ENCODE measurements at places on chromosomes 5 and 9.

GRCh38 chr9:128192601-128193371, 1.4 kb upstream of the CIZ1 start:
- peak; percentile 39 for DNase-seq

- peak; percentile 46 for DNase-seq
These were observed 27.6 kb downstream of the COL15A1 start for GRCh38 chr9:98971168-98971914.

DNA sequence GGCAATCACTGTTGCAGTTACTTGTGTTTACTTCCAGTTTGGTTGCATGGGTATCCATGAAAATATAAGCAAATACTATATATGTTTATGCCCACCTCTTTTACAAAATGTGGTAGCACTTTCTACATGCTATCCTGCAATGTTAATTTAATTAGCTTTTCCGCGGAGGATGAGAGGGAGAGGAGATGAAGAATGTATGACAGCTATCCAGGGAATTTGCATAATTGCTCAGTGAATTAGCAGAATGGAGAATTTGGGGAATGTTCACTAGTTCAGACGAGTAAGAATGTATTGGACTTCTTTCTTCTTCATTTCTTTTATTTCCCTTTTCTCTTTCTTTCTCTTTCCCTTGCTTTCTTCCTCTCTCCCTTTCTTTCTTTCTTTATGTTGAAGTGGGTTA, 140.7 kb upstream of the SLC28A3 start:
- DNase-seq = no peak

GRCh38 chr9:89648247-89649000, 43.6 kb downstream of the GADD45G start:
- no peak for DNase-seq

DNA sequence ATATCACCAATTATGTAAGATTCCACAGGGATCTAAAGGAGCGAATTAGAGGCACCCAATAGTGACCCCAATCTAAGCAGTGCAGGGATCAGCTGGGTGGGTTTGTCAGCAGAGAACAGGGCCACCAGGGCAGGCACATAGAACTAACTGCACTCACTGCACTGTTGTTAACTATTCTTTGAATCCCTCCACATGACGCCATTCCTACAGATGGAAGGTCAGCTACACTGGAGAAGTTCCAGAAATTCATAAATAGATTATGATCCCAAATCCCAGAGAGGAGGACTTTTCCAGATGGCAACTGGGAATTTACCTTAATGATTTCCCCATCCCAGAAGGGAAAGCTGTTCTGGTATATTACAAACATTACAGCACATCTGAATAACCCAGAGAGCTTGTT, 84.2 kb downstream of the THBS4 start:
- no peak for DNase-seq

DNA sequence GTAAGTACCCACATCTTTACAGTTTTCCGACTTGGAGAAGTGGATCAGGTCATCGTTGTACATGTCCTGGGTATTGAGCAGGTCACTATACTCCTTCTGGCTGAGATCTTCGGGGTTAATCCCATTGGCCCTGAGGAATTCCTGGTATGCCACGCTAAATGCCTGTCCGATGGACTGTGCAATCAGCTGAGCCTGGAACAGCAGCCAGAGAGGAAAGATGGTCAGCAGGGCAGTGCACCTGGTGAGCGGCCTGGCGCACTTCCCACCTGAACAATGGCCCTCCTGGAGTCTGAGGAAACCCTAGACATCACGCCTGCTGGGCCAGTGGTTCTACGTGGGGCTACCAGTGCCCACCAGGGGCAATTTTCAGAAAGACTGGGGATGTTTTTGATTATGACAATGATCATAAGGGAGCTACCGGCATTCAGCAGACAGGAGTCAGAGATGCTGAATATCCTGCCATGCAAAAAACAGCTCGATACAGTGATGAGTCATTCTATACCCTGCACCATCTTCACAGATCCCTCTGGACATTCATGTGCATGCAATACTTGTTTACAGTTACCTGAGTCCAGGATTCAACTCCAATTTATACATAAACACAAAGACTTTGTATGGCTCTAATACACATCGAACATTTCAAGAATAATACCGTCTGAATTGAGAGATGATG, 127.2 kb downstream of the ENTREP1 start:
- no peak for DNase-seq

GRCh38 chr5:158773161-158773560, 326.6 kb downstream of the EBF1 start:
- DNase-seq = no peak

GRCh38 chr5:157020511-157021222, 38.2 kb downstream of the HAVCR1 start:
- DNase-seq = no peak

- DNase-seq = no peak
These were observed 188.3 kb downstream of the BRINP1 start for GRCh38 chr9:119180897-119181296.

GRCh38 chr9:127455324-127455992, 4.1 kb downstream of the LRSAM1 start:
- DNase-seq = peak; percentile 18

DNA sequence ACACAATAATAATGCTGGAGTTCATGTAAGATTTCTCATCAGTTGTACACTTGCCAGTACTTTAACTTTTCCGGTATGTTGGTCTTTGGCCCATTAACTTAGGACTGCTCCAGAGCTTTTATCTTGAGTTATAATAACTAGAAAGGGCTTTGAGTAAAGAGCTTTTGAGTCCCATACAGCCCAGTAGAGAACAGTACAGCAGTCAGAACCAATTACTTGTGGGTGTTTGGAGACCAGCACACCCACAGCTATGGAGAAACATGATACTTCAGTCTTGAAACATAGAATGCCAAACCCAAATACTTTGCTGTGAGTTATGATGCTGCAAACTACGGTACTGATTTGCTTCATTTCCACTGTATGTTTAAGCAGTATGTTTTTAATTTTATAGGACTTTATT, 374.3 kb downstream of the CCDC171 start:
- DNase-seq = no peak

GRCh38 chr5:97182571-97183099, 412 bp downstream of the RIOK2 start:
- DNase-seq = no peak

- DNase-seq = no peak
These were observed 23.8 kb downstream of the PLAC8L1 start for GRCh38 chr5:146081556-146081955.

- DNase-seq = no peak
These were observed 85.4 kb upstream of the CPEB4 start for GRCh38 chr5:173802670-173803165.

GRCh38 chr5:17403695-17404490, 94.1 kb upstream of the TAF11L2 start:
- no peak for DNase-seq

GRCh38 chr5:91277093-91277626, 106.0 kb downstream of the ARRDC3 start:
- DNase-seq = no peak

GRCh38 chr9:33429256-33429985, 18.0 kb downstream of the AQP3 start:
- no peak for DNase-seq

DNA sequence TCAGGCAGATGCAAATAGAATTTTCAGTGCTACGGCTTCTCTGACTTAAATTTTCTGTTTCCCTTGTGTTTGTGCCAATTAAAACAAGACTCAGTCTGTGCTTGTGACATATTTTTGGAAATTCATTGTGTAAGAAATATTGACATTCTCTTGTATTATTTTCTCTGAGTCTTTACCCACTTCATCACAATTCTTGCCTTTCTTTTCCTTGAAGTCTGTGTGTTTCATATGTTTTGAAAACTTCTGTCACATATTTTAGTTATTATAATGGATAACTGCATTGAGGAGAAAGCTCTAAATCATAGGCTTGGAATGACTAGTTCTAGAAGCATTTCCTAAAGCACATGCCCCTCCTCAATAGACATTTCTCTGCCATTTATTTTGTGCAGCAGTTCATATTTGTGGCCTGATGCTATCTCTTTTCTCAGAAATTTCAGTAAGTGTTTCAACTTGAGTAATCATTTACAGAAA, 206.6 kb downstream of the PALM2AKAP2 start:
- DNase-seq = no peak

DNA sequence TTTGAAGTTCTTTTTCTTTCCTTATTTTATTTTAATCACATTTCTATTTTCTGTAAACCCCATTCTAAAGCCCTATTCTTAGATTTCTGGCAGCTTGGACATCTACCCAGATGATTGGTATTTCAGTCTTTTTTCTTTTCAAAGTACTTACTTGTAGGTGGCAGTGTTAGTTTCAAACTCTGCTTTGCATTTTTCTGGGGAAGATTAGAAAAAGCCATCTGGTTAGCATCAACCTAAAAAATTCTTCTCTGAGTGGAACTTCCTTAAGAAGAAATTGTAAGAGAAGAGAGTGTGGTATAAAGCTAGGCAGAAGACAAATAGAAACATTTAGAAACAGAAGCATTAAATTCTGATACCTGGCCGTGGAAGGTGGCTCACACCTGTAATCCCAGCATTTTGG, 17.2 kb upstream of the TENT2 start:
- DNase-seq = no peak

- no peak for DNase-seq
These were observed 267.6 kb downstream of the ISL1 start for GRCh38 chr5:51650824-51651223.

GRCh38 chr9:89863837-89864236, 259.0 kb downstream of the GADD45G start:
- DNase-seq = no peak

DNA sequence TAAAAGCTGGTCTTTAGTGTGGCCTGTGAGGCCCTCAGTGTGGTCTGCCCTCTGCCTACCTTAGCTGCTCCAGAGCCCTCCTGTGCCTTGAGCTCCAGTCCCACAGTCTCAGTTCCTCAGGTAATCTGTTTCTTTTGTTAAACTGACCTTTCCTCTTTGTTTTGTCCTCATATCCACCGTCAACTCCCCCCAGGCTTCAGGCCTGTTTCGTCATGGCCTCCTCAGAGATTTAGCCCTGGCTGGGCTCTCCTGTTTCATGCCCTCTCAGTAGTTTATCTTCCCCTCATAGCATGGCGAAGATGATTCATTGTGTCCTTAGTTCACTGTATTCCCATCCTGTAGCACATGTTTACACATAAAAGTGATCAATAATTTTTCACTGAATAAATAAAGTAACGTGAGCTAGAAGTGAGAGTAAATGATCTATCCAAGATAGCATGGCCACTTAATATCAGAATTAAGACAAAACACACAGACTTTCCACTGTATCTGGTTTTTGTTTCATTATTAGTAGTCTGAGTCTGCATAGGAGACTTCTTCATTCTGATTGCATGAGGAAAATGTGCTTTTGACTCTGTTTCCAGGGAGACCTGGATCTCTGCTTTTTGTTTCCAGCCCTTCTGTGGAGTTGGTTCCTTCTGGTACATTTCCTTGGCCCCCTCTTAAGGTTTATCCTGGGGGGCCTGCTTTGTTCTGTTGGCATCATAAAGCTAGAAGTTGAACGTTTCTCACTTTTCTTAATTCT, 70.5 kb downstream of the SNX24 start:
- DNase-seq = no peak

DNA sequence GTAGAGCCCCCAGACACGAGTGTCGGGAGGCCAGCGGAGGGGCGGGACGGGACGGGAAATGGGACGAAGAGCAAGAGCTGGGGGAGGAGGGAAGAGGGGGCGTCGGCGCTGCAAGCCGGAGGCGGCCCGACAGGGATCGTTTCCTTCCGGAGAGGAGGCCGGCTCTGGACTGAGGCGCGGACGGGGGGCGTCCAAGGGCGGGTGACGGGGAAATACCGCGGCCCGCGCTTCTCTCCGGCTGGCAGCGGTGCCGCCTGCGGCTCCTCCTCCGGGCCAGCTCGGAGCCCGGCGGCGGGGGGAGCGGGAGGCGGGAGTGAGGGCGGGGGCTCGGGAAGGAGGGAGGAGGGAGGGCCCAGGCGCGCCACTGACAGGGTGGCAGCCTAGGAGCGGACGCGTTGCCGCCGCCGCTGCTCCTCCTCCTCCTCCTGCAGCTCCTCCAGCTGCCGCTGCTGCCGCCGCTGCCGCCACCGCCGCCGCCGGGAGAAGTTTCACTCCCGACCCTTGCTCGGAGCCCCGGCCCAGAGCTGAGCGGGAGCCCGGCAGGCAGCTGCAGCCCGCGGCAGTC, at the start of gene CHSY3:
TSS of gene CHSY3 (plus strand) at position 364 of the 565 bp plus-strand sequence.
- peak; percentile 79 for DNase-seq

GRCh38 chr5:1315709-1316587, 21.1 kb upstream of the TERT start:
- DNase-seq = no peak

GRCh38 chr9:135840539-135840938, 66.8 kb downstream of the CAMSAP1 start:
- DNase-seq = no peak

DNA sequence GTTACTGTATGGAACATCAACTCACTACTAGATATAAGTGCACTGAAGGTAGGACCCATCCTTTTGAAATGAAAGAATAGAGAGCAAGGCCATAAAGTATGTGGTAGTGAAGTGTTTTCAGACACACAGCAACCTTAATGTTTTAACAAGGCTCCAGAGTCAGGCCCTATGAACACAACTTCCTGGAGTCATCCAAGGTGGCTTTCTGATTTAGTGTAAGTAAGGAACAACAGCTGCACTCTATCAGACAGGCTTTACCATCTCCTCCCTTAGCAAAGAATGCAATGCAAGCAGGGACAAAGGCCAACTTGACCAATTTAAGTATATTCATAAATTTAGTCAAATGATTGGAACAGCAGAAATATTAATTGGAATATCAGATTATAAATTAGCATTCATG, 90.1 kb downstream of the MPDZ start:
- no peak for DNase-seq

DNA sequence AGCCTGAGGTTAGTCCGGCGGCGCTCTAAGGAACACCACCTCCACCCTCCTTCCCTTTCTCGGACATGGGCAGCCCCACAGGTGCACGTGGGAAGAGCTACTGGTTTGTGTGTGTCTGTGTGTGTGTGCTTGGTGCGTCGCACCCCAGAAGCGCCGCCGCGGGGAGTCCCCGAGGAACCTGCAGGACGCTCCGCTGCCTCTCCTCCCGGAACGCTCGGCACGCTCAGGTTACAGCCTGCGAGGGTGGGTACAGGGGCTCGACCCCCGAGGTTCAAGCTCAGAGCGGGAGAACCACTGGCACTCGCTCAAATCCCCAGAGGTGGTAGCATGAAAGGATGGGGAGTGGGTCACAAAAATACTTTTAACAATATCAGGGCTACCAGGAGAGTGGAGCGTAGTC, 2.0 kb downstream of the ASTN2 start:
- no peak for DNase-seq

DNA sequence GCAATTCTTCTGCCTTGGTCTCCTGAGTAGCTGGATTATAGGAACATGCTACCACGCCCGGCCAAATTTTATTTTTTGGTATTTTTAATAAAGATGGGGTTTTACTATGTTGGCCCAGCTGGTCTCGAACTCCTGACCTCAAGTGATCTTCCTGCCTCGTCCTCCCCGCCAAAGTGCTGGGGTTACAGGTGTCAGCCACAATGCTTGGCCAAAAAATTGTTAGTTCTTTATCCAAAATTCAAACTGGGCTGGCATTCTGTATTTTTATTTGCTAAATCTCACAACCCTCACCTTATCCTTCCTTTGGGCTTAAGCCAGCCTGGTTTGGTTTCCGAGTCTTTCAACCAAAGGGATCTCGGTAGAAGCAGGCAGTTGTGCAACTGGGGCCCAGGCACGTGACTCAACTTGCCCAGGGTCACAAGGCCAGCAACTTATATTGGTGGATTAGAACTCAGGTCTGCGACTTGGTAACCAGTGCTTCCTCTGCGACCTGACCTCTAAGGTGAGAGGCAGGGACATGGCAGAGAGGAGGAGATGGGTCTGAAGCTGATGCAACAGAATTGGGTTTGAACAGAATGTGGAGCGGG, 26.5 kb upstream of the BOD1 start:
- DNase-seq = no peak

All from hypothalamus (tissue), 51 donors.